ENCODE measurements at places on chromosomes 13 and 19.

DNA sequence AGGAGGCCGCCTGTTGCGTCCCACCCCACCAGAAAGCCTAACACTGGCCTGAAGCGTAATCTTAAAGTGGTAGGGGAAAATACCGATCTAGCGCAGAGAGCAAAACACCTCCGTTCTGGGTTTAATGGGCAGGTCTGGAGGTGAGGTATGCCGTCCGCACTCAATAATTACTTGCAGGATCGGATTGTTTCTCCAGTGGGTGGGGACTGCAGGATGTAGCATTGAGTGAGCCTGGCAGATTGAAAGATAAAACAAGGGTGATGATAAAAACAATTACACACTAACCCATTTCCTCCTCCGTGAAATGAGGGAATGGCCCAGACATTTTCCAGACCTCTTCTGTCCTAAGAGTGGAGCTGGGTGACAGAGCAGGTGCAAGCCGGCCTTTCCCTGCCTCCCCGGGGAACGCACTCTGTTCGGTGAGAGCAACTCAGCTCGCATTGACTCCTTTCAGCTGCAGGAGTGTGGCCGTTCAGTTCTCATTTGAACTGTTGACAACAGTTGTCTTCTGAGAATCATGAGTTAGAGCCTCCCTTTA lies 110.2 kb upstream of the DOCK9 start:
- DNase-seq: no peak

- DNase-seq: no peak
These were observed 31.2 kb upstream of the DGKH start for GRCh38 chr13:42017264-42017663.

GRCh38 chr19:36030264-36031148 lies 2.2 kb downstream of the CLIP3 start:
- no peak for DNase-seq

- no peak for DNase-seq
These were observed 7.3 kb downstream of the PPP6R1 start for GRCh38 chr19:55251341-55252081.

GRCh38 chr19:5128251-5128935 lies 159.5 kb downstream of the KDM4B start:
- no peak for DNase-seq

DNA sequence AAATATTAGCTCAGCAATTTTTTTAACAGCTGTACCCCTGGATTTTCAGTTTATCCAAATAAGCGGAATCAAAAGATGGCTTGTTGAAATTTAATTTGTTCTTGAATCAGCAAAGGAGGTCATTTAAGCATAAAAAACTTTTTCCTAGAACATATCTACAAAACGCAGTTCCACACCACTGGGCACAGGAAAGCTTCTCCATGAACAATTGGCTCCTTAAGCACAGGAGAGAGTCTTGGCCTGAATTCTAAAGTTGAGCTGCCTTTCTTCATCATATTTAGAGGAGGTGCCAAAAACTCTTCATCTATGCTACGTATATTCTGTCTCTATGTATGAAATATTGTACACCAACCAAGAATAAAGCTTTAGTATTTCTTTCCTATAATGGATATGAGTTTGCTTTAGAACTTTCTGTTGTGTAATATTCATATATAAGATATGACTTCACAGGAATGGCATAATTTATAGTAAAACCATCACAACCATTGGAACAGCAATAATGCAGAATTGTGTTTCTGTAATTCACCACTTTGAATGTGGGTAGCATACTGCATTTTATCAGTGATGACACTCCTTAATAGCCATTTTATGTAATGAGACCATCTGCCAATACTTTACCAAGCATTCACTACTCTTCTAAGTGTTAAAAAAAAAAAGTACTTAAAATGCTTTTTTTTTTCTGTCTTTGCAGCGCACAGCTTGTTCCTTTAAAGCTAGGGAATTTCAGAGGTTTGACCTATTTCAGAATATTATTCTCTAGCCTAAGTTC lies 263.7 kb downstream of the SLITRK6 start:
- DNase-seq: no peak

- no peak for DNase-seq
These were observed 35.6 kb downstream of the TNFRSF19 start for GRCh38 chr13:23605831-23606230.

DNA sequence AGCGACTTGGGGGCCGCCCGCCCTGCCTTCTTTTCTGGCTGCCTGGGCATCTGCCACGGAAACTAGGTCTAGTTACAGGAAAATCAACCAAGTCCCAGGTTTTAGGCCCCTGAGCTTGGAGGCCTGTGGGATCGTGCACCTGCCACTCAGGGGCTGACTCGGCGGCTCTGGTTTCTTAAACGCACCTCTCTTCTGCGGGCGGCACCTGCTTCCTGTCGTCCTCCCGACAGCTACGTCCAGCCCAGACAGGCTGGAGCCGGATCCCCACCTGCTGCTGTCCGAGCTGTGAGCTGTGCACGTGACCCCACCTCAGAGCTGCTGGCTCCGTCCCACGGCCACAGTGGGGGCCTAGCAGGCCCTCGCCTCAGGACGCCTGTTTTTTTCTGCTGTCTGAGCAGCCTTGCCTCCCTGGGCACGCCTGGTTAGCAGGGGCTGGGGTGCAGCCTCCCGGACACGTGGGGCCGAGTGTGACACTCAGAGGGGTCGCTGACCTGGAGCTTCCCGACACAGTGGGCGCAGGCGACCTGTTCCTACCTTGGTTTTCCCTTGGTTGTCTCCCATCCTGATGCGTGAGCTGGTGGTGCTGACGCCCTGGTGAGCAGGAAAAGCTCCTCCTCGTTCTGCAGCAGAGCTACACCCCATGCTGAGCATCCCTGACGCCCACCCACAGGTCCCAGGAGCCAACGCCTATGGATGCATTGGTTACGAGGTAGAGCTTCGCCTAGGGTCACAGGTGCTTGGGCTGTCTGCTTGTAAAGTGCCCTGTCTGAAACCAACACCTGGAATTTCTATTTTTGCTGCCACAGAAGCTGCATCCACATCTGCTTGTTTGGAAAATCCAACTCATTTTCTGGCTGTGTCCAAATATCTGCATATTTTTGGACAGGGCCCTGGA lies 17.5 kb downstream of the TMEM255B start:
- DNase-seq: no peak

- DNase-seq: no peak
These were observed 4.0 kb downstream of the LHFPL6 start for GRCh38 chr13:39599012-39599411.

- no peak for DNase-seq
These were observed 122.4 kb downstream of the AKAP11 start for GRCh38 chr13:42394361-42394708.

DNA sequence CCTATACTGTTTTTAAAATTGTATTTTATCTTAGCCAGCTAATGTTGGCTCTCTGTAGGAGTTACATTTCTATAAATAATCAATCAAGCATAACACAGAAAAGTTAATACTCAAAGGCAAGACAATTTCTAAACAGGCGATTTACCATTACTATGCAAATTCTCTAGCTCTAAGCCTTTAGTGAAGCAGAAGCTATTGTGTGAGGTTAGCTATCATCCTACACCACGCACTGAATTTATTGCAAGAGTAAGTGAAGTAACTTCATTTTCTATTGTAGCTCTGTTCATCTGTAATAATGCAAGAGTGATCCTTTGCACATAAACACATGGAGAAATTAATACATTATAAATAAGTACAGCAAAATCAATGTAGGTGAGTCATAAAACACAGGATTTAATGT lies 439.3 kb downstream of the PCDH9 start:
- no peak for DNase-seq

DNA sequence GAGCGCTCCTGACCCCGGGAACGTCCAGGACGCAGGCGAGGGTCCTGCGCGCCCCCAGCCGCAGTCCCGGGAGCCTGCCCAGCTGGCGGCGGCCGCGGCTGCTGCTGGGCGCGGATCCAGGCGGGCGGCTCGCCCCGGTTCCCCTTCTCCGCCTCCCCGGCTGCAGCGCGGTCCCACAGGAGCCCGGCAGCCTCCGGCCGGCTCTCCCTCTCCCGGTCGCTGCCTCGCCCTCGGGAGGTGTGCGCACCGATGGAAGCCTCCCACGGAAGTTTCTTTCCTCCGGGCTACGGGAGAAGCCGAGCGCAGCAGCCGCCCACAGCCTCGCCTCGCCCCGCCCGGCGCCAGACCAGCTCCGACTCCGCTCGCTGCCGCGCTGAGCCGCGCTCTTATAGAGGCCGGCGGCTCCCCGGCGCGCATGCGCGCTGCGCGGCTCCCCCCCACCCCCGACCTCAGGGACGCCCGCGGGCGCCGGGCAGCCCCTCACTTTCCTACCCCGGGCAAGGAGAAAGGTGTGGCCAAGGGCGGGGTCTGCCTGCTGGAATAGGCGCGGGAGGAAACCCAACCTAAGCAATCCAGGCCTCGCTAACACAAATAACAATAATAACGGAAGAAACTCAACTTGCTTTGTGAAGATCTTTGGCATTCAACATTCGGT lies at the start of gene SHISA2:
Gene SHISA2 (minus strand): TSS at position 360 of the 655 bp plus-strand sequence. CDS start 1,041 bp downstream, outside the sequence.
- no peak for DNase-seq

GRCh38 chr13:113292021-113292862 lies 4.8 kb upstream of the LAMP1 start:
- DNase-seq: no peak

DNA sequence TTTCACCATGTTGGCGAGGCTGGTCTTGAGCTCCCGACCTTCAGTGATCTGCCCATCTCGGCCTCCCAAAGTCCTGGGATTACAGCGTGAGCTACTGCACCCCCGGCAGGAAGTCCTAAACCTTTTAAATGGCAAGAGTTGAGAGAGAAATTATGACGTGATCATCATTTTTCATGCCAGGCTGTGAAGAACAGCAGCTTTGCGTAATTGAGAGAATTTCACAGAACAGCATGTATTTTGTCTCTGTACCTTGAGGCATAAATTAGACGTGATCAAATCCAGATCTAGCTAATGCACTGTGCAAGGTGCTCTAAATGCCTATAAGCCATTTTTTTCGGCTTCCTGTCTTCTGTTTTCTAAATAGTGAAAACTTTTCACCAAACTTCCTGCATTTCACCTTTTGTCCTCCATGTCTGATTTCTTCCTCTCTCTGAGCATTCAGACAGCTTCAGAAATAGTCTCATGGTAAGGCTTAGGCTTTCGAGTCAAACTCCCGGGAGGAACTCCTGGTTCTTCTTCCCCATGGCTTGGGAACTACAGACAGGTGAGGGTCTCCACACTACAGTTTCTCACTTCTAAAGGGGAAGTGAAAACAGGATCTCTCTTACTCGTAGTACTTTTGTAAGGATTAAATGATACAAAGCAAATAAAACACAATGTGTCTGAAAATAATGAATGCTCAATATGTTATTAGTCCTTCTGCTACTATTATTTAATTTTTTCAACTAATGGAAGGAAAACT lies 51.0 kb downstream of the WDFY2 start:
- no peak for DNase-seq

GRCh38 chr13:98525456-98526181 lies 51.3 kb downstream of the STK24 start:
- no peak for DNase-seq

GRCh38 chr19:32519023-32519422 lies 62.0 kb upstream of the PDCD5 start:
- DNase-seq: no peak

DNA sequence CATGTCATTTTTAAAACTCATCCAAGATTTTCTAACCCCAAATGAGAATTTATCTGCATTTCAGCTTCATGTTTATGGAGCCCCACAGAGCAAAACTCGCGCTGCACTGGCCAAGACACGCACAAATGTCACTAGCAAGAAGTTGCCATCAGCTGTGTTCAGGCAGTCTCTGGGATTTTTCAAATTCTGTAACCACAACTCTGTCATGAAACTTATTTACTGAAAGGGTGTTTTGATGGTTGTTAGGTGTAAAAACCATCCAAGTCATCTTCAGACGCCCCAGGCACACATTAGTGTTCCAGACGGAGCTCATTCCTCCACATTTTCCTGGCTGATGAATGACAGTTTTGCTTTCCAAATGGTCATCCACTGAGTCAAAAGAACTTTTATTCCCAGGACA lies 63.4 kb downstream of the SLC7A1 start:
- no peak for DNase-seq

DNA sequence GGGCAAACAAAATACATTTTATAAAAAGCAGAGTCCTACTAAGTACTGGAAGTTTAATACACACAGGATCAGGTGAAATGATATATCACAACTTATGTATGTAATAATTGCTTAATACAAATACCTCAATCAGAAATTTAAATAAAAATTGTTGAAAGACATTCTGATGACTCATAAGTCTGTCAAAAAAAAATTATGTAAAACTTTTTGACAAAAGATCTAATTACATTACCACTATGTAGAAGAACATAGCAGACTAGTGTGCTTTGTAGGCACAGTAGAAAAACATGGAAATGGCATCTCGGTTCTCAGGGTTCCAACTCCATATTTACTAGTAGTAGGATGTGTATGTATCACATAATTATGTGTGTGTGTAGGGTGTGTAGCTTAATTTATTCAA lies 156.2 kb downstream of the DNAJC3 start:
- DNase-seq: no peak

GRCh38 chr19:4081441-4082129 lies 14.9 kb upstream of the ZBTB7A start:
- DNase-seq: no peak

DNA sequence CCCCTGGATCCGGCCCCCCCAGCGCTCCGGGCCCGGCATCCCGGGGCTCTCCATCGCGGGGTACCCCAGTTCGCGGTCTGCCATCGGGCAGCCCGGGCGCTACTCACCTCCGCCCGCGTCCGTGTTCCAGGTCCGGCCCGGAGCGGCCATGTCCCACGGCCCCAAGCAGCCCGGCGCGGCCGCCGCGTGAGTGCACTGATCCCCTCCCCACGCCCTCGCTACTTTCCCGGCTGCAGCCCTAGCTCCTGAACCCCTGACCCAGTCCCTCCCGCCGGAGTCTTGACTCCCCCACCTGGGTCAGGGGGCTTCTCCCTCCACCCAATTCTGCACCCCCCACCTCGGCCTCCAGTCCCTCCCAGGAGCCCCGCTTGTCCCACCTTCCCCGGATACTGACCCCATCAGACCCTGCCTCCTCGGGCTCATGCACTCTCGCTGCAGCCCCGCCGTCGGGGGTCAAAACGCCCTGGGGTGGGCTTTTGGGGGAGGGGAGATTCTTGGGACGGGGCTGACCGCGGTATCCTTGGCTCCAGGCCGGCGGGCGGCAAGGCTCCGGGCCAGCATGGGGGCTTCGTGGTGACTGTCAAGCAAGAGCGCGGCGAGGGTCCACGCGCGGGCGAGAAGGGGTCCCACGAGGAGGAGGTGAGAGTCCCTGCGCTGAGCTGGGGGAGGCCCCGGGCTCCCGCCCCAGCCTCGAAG lies 566 bp downstream of the HMG20B start:
- no peak for DNase-seq

Measured in COLO829 (cell line).